Hippocampal formation (tissue), 2 donors: ENCODE measurements at places on chromosomes 13 and 19.

- DNase-seq: no peak
Observed at GRCh38 chr13:60933638-60934037, 482.0 kb downstream of the PCDH20 start.

DNA sequence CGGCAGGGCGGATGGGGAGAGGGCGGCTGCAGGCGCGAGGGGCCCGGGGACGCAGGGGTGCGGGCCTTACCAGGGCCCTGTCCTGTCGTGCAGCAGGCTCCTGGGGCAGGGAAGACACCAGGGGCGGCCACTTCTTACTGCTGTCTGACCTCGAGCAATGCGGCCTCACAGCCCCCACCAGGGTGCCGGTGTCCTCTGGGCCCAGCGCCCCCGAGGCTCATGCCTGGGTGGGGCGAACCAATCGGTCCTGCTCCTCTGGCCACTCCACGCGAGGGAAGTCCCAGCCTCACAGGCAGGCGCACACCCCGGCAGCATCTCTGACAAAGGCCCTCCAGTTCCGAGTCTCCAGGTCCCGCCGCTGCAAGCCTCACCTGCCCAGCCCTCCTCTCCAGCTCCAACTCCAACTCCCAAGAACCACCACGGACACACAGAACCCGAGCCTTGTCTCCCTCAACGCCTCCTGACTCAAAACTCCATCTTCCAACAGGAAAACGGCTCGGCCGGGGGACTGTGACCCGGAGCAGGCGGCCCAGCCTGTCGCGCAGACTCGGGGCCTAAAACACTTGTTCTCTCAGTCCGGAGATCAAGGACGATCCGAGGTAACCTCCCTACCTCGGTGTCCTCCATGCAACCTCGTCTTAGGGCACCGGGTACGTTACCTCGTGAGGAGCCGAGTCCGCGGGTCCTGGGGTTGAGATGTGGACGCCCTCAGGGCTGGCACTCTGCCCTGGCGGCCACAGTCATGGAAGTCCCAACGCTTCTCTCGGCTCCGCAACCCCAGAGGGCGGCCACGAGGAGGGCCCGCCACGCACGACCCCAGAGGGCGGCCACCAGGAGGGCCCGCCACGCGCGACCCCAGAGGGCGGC lies 6.5 kb downstream of the FGF22 start:
- DNase-seq: no peak

- DNase-seq: no peak
Observed at GRCh38 chr19:10036601-10037071, 23.4 kb downstream of the RDH8 start.

GRCh38 chr13:26457212-26457611 lies 100.3 kb upstream of the WASF3 start:
- DNase-seq: no peak

- DNase-seq: no peak
Observed at GRCh38 chr13:44230071-44230470, 143.6 kb upstream of the SERP2 start.

DNA sequence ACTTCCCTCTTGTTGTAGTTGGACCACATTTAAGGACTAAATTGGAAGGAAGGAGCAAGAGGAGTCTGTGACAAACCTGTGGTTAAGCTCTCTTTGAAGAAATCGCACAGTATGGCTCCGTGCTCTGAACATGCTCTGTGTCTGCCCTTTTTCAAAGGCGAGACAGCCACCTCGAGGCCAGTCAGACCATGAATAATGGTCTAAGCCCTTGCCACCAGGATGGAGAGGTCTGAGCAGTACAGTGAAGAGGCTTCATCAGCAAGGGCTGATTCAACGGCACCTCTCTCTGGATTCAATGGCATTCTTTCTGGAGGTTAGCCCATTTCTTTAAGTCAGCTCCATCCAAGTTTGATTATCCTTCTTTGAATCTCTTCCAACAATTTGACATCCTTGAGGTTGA lies 30.9 kb downstream of the FAM216B start:
- DNase-seq: no peak

DNA sequence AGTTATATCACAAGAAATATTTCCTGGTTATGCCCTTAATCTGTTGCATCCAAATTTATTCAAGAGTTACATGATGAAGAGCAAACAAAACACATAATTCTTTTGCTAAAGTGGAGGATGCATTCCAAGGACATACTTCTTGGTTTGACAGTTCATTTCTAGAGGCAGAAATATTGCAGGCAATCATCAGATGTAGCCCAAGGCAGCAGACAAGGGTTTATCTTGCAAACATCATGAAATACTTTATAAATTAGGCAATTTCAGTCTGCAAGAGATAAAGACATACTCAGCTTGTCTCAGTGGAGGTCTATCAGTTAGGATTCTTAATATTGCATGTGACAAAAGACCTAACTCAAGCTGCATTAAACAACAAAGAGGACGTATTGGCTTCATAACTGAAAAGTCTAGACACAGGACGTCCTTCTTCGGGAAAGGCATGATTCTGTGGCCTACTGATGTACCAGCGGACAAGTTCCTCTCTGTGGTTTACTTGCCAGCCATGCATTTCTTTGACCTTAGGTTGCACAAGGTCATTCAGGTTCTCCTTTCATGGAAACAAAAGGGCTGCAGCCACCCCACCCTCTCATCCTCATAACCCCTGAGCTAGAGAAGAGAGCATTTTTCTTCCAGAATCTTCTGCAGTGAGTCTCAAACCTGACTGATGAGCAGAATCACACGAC lies 204.1 kb downstream of the KATNAL1 start:
- no peak for DNase-seq

GRCh38 chr13:21297447-21297846 lies 121.0 kb downstream of the MRPL57 start:
- DNase-seq: no peak

DNA sequence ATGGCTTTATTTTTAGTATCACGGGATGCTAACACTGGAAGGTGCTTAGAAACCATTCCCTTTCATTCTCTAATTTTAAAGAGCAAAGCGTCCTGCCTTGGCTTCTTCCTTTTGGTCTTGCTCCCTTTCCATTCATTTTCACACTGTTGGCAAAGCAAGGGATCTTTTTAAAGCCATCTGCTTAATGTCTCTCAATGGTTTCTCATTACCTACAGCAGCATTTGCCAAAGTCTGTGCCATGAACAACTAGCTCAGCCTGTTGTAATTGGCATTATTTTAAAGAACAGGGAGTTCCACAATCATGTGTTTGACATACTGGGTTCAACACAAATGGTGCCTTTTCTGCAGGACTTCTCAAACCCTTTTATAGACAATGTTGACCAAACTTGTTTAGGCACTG lies 444.3 kb downstream of the GPC6 start:
- no peak for DNase-seq

DNA sequence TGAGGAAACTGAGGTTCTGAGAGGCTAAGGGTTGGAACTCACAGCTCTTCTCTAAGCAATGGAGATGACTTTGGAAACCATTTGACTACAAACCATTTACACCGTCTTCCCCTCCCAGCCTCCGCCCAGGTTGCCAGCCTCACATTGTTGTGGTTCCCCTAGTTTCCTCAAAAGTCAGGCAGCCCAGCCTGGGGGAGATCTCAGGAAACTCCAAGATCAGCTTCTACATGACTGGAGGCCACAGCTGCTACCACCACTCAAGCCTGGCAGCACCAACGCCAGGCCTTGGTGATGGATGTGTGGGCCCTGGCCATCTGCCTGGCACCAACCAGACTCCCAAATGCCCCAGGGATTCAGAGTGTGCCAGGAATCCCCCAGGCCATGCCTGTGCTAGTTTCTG lies 207.9 kb downstream of the TSHZ3 start:
- DNase-seq: no peak

- no peak for DNase-seq
Observed at GRCh38 chr13:99352351-99353245, 45.4 kb upstream of the GPR183 start.

DNA sequence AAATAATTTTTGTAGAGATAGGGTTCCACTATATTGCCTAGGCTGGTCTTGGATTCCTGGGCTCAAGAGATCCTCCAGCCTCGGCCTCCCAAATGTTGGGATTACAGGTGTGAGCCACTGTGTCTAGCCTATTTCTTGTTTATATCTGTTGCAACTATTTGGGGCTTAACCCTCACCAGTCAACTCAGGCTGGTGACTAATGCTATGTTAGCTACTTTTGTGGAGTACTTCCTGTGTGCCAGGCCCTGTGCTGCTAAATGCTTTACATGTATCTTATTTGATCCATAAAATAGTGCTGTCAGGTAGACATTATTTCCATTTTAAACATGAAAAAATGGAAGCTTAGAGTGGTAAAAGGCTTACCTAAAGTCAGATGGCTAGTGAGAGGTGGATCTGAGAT lies 13.8 kb downstream of the CEACAM1 start:
- no peak for DNase-seq

- no peak for DNase-seq
Observed at GRCh38 chr13:108549934-108550333, 79.5 kb upstream of the MYO16 start.

- no peak for DNase-seq
Observed at GRCh38 chr13:27665333-27665732, 43.6 kb downstream of the POLR1D start.

GRCh38 chr19:38730470-38730730 lies 13.9 kb downstream of the CAPN12 start:
- no peak for DNase-seq

- no peak for DNase-seq
Observed at GRCh38 chr13:70829748-70830147, 721.5 kb upstream of the KLHL1 start.

DNA sequence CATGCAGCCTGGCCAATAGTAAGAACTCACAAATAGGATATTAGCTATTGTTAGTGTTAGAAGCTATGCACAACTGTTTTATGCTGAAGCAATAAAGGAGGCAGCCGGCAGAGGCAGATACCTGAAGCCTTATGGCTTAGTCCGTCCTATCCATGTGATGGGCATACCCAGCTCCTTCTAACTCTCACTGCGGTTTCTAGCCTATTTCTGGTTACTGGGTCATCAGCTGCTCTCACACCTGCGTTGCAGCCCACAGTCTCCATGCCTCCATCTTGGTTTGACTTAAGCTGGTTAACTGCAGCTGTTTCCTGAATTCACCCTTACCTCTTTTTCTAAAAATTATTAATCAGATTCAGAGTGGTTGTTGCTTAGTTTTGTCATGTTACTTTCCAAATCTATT lies 40.5 kb upstream of the CNMD start:
- no peak for DNase-seq

- no peak for DNase-seq
Observed at GRCh38 chr19:7636691-7637373, at the start of gene STXBP2. Gene STXBP2 (plus strand): TSS chr19:7637110. CDS start chr19:7637150, 40 bp downstream.

- DNase-seq: no peak
Observed at GRCh38 chr19:15279326-15279904, 47.2 kb upstream of the EPHX3 start.

DNA sequence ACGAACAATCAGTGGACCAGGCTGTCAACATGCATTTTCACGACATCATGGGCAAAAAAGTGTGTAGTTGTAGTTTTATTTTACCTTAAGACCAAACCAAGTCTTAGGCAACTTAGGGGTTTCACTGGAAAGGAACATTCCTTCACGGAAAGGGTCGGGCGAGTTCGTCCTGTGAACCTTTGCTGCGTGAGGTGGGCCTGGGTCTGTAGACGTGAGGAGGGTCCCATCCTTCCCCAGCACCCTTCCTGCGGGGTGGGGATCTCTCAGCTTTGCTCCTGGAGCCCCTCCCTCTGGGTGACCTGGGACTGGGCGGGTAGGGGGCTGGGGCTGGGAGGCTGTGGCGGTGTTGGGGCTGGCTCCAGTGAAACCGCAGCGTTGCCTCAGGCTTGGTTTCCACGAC lies 12.3 kb upstream of the RPS15 start:
- DNase-seq: no peak

DNA sequence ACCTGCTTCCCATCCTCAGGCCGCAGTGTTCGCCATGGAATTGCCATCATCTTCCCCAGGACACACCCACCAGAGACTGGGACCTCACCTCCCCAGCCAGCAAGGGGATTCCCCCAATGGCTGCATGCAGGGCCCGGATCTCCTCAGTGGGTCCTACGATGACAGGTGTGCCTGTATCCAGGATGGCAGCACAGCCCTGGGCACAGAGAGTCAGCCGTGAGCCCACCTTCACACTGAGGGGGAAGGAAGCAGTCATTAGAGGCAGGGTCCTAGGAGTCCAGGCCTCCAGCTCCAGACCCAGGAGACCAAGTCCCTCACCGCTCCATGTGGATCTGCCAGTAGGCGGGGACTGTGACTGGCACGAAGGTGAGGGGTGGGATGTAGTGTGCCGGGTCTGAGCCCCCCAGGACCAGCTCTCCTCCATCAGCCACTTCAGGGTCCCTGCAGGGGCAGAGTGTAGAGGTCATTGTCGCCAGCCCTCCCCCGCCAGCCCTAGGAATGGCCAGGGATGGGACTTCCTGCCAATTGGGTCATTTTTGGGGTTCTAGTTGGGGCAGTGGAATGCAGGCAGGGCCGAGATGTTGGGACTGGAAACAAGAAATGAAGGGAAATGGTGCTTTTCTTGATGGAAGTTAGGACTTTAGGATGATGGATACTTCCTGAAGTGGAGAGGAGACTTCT lies 5.7 kb upstream of the KCNC3 start:
- DNase-seq: no peak

DNA sequence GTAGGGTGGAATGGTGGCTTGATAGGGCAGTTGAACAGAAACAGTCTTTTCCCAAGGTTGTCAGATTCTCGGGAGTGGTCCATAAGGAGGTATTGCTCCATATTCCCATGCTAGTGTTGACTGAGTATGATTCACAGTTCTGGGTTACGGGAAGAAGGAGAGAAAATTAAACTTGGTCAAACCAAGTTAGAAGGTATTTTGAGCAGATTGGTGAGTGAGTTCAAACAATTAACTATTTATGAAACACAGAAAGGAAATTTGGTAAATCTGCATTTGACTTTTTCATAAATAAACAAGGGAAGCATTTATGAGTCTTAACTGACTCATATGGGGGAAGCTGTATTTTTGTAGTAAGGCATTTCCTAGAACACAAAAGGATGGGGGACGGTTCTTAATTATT lies 2419.4 kb downstream of the PCDH9 start:
- DNase-seq: no peak

GRCh38 chr13:79112016-79112415 lies 294.0 kb downstream of the RBM26 start:
- DNase-seq: no peak

GRCh38 chr13:99854366-99854765 lies 117.2 kb downstream of the ZIC5 start:
- no peak for DNase-seq

DNA sequence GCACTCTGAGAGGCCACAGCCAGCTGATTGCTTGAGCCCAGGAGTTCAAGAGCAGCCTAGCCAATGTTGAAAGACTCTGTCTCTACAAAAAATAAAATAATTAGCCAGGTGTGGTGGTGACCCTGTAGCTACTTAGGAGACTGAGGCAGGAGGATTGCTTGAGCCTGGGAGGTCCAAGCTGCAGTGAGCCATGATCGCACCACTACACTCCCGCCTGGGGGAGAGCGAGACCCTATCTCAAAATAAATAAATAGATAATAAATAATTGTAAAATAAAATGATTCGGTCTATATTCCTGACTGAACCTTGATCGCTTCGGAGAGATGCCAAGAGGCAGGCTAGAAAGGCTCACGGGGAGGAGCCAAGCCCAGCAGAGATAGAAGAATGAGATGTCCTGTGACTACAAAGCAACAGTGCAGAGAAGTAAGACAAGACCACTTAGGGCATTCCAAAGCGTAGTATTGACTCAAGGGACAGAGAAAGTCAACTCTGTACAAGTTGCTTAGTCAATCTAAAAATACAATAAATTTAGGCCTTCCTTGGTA lies 12.8 kb downstream of the SHISA2 start:
- DNase-seq: no peak

- DNase-seq: peak; percentile 34
Observed at GRCh38 chr19:54426291-54426931, 11.1 kb downstream of the TTYH1 start.
